Vagina (tissue), 2 donors: ENCODE measurements at places on chromosomes 2 and 18.

GRCh38 chr2:43185146-43185545, 41.3 kb downstream of the ZFP36L2 start:
- no peak for DNase-seq

GRCh38 chr2:98908931-98909316, 27.1 kb downstream of the CRACDL start:
- DNase-seq: peak; percentile 4

DNA sequence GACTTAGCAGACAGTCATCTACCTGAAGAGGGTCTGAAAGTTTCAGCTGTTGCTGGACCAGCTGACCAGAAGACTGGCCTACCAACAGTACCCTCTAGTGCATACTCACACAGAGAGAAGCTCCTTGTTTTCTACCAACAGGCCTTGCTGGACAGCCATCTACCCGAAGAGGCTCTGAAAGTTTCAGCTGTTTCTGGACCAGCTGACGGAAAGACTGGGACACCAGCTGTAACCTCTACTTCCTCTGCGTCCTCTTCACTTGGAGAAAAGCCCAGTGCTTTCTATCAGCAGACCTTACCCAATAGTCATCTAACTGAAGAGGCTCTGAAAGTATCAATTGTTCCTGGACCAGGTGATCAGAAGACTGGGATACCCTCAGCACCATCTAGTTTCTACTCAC, 63.2 kb downstream of the ALMS1 start:
- no peak for DNase-seq

DNA sequence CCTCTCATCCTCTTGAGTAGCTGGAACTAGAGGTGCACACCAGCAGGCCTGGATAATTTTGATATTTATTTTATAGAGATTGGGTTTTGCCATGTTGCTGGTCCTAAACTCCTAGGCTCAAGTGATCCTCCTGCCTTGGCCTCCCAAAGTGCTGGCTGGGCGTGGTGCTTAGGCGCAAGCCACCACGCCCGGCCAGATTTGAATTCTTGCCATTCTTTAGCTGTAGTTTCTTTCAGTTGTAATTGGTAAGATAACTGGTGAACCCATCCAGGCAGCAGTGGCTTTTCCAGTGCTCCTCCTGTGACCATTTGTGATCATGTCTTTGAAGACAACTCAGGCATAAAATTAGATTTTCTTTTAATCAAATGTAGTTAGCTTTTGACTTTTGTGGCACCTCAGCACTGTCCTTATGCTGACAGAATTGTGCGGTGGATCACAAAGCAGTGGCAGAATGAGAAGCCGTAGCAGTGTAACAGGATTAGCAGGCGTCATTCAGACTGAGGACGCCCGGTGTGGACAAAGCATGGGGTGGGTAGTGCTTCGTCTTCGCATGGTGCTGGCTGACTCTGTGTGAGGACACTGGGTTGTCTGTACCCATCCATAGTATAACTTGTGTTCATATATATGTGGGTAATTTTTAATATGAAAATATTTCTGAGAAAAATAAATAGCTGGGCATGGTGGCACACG, 30.0 kb upstream of the TOGARAM2 start:
- no peak for DNase-seq

- DNase-seq: no peak
These were observed at the start of gene KIF1A for GRCh38 chr2:240819858-240820606. TSS of gene KIF1A (minus strand) at chr2:240820219. CDS start at chr2:240797752, 22,467 bp downstream.

DNA sequence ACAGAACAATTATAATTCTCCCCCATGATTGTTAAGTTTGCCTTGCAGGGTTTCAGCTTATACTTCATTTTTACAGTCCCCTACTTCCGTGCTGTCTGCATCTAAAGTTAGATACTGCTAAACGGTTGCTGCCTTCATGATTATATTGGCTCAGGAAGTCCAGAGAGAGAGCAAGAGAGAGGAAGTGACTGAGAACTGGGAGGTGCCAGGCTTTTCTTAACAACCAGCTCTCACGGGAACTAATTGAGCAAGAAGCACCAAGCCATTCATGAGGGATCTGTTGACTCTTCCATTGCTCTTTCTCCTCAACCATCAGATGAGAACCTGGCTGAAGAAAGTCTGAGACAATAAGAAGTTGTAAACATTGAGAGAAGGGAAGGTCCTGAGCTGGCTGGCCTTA, 125.5 kb upstream of the SIX2 start:
- peak; percentile 58 for DNase-seq

DNA sequence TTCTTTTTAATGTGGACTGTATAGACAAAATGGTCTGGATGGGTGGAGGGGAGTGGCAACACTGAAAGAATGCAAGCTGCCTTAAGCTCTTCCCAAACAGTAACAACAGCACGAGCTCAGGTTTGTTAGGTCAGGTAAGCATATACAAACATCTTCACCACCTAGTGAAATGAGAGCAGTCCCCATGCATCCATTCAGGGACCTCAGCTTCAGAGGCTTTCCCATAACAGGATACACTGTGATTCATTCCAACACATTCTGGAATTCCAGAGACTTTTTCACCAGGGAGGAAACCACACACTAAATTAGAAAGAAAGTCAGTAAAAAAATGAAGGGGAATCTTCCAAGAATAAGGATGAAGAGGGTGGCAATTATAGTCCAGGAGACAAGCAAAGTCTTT, 50.4 kb upstream of the BZW1 start:
- no peak for DNase-seq

DNA sequence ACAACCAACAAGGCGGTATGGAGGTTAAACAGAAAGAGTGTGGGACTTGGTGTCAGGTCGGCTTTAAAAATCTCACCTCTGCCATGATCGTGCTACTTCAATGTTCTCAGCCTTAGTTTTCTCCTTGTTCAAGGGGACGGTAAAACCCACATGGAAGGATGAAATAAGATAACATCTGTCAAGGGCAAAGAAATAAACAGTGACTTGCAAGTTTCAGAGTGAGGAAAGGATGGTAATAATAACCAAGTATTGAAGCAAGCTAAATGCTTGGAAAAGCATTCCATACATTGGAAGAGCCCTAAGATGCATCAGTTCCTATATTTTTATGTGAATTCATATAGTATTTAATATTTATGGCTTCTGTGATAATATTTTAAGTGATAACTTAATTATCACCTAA, 29.8 kb upstream of the LMAN1 start:
- no peak for DNase-seq

GRCh38 chr2:33909945-33910695, 311.0 kb upstream of the FAM98A start:
- DNase-seq: no peak

- no peak for DNase-seq
These were observed 247.6 kb upstream of the TRIB2 start for GRCh38 chr2:12469141-12469561.

- no peak for DNase-seq
These were observed 101.5 kb upstream of the HS6ST1 start for GRCh38 chr2:128420131-128420530.

GRCh38 chr18:2572892-2573291, 1.5 kb downstream of the NDC80 start:
- DNase-seq: no peak

DNA sequence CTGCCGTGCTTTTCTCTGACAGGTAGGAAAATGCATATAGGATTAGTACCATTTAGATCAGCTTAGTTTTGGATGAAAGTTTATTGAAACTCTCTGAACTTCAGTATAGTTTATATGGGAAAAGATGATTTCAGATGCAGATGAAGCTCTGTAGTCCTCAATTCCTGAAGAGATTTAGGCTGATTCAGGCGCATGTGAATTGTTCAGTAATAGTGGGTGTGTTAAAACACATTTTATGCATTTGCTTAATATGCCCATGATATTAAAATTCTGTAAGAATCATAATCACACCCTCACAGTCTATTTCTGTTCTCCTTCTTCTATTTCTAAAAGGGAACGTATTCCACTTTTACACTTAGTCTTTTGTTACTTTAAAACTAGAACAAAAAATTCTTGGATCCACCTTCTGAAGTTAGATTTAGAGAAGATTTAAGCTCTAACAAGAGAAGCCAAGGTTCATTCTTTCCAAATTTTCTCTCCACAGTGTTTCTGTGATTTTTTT, 44.5 kb upstream of the FAM237A start:
- no peak for DNase-seq

- DNase-seq: no peak
These were observed 202.1 kb downstream of the CTIF start for GRCh38 chr18:48740851-48741485.

DNA sequence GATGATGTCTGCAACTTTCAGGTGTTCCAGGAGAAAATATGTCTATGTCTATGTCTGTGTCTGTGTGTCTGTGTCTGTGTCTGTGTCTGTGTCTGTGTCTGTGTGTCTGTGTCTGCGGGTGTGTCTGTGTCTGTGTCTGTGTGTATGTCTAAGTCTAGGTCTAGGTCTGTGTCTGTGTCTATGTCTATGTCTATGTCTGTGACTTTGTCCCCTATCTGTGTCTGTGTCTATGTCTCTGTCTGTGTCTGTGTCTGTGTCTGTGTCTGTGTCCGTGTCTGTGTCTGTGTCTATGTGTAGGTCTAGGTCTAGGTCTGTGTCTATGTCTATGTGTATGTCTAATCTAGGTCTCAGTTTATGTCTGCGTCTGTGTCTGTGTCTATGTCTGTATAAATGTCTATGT, 10.5 kb downstream of the IL1R2 start:
- DNase-seq: no peak

DNA sequence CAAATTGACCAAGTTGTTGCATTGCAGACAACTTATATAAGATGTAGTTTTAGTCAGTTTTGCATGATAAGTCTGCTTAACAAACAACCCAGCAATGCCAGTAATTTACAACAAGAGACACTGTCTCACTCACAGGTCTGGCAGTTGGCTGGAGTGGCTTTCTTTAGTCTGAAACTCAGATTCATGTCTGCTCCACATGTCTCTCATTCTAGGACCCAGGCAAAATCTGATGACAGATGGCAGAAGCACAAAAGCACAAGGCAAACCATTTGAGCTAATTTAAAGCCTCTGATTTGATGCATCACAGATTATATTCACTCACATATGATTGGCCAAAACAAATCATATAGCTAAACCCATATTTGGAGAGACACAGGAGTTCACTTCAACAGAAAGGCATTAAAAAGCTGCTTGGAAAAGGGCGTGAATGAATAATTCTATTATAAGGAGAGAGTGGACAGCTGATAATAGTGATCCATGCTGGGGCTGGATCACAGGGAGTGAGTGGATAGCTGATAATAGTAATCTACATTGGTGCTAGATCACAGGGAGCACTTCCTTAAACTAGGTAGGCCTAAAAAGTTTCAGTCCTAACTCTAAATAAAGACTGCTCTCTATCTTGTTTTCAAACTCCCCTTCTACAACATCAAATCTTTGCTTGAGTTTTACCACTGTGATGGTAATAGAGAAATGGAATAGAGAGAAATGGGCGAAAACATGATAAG, 593.2 kb upstream of the ZNF804A start:
- no peak for DNase-seq

DNA sequence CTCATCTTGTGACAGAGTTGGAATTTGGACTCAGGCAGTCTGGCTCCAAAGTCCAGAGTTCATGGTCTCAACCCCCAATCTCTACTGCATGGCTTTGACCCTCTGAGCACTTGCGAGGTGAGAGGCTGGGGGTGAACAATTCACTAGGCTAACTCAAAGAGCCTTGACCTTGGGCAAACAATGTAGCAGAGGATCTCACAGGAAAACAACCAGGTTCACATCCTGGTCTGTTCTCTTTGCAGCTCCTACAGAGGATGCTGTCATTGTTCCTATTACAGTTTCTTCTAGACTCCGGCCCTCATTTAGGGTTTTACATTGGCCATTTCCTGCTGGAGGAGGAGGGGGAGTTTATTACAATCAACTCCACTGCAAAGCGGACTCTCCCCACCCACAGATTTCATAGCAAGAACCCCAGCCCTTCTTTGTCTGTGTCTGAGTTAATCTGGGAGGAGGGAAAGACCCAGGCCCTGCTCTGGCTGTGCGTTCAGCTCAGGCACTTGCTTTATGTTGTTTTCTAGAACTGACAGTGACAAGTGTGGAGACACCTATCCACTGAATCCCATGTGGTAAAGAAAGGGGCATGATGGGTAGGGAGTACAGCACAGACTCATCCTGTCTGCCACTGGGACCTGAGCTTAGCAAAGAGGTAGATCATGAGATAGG, 101.6 kb downstream of the LBH start:
- DNase-seq: no peak

GRCh38 chr2:100819370-100820272, at the start of gene NPAS2:
TSS of gene NPAS2 (plus strand) at chr2:100820139. CDS start at chr2:100904755, 84,616 bp downstream.
- DNase-seq: no peak

GRCh38 chr18:36536426-36536825, 238.9 kb downstream of the FHOD3 start:
- peak; percentile 32 for DNase-seq

- no peak for DNase-seq
These were observed 82.1 kb downstream of the ZBTB7C start for GRCh38 chr18:48326901-48327675.

GRCh38 chr18:31722369-31722957, 38.1 kb upstream of the B4GALT6 start:
- no peak for DNase-seq
